Hypothalamus (tissue), 51 donors: ENCODE measurements at places on chromosomes 4 and X.

DNA sequence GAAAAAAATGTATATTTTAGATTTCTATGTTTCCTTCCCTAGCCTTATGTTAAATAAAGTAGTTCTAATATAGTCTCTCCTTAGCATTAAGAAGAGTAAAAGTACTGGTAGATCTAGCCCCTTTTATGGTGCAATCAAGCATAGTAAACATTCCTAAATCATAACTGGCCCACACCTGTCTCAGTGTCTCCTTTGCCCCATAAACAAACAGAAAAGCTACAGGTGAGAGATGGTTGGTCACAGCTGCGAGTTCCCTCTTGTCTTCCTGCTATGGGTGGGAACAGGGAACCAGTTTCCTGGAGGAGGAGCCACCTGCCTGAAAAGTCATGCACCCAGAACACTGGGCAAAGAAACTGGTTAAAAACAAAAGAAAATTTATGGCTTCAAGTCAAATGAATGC lies 16.6 kb downstream of the SOWAHB start:
- no peak for DNase-seq

DNA sequence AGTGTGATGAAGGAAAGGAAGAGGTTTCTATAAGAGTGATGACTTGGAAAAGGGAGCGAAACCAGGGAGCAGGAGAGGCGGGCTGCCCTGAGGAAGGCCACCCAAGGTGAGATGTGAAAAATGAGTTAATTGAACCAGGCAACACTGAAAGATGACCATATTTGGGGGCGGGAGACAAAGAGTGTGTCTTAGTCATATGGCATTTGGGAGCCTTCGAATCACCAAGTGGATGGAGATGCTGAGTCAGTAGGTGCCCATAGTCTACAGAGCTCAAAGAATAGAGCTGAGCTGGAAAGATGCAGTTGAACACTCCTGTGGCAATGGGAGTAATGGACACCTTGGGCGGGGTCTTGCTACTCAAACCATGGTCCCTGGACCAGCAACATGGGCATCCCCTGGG lies 8.3 kb upstream of the TLR8 start:
- DNase-seq: no peak

DNA sequence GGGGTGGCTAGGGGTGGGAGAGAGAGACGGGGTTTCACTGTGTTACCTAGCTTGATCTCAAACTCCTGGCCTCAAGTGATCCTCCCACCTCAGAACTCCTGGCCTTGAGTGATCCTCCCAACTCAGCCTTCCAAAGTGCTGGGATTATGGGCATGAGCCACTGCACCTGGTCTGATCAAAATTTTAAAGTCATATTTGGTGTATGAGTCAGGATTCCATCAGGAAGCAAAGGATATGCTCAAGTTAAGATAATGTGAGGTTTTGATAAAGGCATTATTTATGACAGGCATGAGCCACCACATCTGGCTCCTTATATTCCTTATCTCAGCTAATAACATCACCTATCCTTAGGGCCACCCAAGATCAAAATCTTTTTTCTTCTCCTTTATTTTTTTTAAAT lies 182.0 kb downstream of the SLC4A4 start:
- DNase-seq: no peak

DNA sequence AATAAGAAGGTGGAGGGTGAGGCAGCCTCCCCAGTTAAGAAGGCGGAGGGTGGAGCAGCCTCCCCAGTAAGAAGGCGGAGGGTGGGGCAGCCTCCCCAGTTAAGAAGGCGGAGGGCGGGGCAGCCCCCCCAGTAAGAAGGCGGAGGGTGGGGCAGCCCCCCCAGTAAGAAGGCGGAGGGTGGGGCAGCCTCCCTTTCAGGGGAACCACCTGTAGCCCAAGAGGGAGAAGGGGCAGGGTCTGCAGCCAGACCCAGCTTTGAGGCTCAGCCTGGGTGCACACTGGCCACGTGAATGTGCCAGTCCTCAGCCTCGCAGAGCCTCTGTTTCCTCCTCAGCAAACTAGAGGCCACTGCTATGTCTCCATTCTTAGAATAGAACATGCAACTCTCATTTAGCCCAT lies 52.6 kb downstream of the HMX1 start:
- no peak for DNase-seq

DNA sequence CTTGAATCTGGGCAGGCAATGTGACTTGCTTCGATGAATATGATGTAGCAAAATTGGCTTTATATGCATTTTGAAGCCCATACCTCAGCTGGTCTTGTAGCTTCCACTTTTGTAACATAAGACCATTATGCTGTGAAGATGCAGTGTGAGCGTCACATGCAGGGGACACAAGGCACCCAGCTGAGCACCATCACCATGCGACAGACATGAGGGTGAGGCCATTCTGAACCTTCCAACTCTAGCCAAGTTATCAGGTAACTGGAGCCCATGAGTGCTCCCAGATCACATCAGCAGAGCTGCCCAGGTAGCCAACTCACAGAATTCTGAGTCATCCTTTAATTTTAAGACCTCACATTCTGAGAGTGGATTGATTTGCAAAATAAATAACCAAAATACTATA lies 705.9 kb downstream of the FSTL5 start:
- DNase-seq: no peak

- DNase-seq: no peak
Observed at GRCh38 chr4:144578681-144579080, 67.3 kb upstream of the HHIP start.

- DNase-seq: no peak
Observed at GRCh38 chr4:10500776-10501175, 43.5 kb upstream of the ZNF518B start.

GRCh38 chr4:184748251-184748652 lies 14.4 kb upstream of the CENPU start:
- no peak for DNase-seq

DNA sequence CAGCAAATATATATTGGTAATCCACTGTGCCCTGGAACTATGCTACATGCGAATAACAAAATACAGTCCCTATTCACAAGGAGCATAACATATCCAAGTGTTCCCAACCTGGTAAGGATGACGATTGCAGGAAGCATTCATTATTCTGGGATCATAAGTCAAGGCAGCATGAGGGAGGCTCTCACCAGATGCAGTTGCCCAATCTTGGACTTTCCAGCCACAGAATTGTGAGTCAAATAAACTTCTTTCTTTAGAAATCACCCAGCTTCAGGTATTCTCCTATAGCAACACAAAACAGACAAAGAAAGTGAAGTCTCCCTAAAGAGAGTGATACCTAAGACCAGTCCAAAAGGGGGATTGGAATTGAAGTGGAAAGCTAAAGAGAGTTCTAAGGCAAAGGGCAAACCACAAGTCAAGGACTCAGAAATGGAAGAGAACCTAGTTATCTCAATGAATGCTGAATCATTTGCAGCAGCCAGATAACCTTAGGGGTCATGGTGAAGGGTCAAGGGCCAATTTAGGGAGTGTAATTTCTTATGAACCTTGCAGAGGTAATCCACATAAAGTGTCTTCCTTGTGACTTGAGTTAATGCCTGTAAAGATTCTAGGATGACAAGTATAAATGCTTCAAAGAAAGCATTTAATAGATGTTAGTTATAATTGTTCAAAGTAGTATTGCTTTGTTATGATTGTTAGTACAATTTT lies 103.1 kb upstream of the PCDH7 start:
- no peak for DNase-seq

- DNase-seq: no peak
Observed at GRCh38 chr4:96352051-96352517, 512.2 kb downstream of the PDHA2 start.

GRCh38 chr4:177937041-177937440 lies 494.8 kb upstream of the AGA start:
- no peak for DNase-seq

DNA sequence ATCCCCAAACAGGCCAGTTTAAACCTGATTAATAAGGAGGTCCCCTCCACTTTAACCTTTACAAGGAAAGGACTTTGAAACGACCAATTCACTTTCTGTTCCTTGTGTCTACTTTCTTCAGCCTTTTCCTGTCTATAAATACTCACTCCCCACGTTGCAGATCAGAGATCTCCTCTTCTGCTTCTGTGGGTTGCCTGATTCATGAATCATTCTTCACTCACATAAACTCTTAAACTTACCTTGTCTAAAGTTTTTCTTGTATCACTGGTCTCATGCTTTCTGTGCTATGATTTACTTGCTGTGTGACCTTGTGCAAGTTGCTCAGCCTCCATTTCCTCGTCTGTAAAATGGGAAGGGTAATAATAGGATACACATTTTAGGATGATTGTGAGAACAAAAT lies 236.1 kb downstream of the QDPR start:
- DNase-seq: no peak

DNA sequence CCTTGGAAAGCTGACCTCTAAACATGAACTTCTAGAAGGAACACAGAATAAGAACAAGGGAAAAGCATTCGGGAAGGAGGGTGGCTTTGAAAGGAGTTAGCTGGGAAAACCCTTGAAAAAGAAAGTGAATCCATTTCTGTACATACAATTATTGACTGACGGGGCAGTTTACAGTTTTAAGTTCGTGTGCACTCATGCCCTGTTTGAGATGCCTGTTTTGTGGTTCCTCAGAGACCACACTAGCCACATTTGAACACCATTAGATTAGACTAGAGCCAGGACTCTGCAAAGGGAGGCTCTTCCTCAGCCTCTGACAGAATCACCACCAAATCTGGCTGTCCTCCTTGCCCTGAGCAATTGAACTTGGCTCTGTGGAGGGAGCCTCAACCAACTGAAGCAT lies 158.3 kb downstream of the PALLD start:
- DNase-seq: no peak

- DNase-seq: no peak
Observed at GRCh38 chr4:168572002-168572401, 75.2 kb downstream of the PALLD start.

- DNase-seq: no peak
Observed at GRCh38 chr4:1989533-1990347, 19.0 kb downstream of the NELFA start.

DNA sequence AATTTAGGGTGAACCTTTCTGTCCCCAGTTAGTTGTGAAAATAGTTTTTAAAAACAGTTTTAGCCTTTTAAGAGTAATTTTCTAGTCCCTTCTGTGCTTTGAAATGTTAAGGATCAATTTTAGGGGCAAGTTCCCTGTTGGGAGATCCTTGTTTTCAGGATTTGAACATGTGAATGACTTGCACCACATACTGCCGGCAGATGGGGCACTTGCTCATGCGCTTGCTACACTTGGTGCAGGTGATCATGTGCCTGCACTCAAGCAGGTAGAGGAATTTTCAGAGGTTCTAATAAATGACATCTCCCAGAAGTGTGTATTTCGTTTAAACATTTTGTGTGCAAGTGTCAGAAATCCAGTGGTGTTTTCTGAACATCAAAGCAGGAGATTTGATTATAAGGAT lies 195.9 kb downstream of the CHM start:
- DNase-seq: no peak

GRCh38 chr4:110415478-110415877 lies 60.5 kb upstream of the ENPEP start:
- DNase-seq: no peak

- DNase-seq: no peak
Observed at GRCh38 chrX:102832661-102833060, 104.4 kb upstream of the RAB40AL start.

DNA sequence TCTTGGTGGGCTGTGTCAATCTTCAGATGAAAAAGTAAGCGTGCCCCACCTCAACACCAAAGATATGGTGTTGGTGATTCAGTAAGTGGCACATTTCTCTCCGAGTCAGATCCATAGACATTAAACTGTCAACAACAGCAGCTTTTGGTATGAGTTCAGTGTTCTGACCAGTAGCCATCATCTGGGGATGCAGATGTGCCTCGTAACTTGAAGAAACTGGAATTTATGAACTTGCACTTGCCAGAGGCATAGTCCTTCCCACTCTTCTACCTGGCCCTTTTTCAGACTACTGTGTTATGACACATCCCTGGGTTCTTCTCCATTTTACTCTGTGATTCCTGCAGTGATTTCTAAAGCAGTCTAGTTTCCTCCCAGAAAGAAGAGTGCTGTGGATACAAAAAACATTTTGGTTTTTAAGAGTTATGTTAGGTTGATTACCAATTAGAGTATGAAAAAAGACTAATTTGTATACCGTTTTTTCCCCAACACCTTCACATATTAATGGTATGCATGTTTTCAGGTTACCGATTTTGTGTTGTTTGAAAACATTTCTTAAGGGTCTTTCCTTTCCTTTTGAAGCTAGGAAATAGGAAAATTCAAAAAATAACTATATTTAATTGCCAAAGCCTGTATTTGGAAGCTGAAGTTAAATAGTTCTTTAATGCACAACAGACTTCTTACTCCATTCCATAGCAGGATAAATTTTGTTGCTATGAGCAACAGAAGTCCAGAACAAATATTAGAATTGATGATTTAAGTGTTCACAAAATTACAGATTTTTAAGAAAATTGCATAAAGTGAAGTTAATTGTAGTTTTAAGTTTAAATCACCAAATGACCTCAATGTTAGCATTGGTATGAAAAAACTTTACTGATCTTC lies 39.3 kb downstream of the NUDT6 start:
- no peak for DNase-seq

- no peak for DNase-seq
Observed at GRCh38 chr4:105520819-105521790, 31.3 kb upstream of the ARHGEF38 start.

DNA sequence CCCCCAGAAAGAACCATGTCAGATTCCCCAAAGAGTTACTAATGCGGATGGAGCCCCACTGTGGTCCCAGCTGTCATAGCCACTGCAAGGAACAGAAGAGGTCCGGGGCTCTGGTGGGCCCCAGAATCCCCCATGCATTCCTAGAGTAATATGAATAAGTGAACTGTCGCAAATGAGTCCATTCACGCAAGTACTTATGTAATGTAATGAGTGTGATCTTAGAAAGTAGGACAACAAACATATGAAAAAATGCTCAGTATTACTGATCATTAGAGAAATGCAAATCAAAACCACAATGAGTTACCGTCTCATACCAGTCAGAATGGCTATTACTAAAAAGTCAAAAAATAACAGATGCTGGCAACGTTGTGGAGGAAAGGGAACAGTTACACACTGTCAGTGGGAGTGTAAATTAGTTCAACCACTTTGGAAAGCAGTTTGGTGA lies 141.5 kb upstream of the RBPJ start:
- no peak for DNase-seq

DNA sequence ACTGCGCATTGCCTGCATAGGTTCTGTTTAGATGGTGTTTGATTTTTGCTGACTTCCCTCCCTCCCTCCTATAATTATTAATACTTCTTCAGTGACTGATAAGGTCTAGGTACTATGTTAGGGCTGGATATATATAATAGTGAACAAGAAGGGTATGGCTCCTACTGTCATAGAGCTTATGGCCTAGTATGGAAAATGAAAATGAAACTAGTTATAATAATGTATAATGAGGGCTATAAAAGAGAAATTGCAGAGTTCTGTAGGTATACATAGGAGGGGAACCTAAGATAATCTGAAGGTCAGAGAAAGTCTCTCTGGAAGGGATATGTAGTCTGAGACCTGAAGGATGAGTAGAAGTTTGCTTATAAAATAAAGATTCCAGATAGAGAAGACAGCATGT lies 102.1 kb downstream of the DCK start:
- DNase-seq: no peak

- DNase-seq: no peak
Observed at GRCh38 chr4:35700663-35701062, 543.7 kb downstream of the ARAP2 start.

GRCh38 chr4:173500841-173501591 lies 29.0 kb downstream of the HAND2 start:
- no peak for DNase-seq

- no peak for DNase-seq
Observed at GRCh38 chr4:1716065-1716945, 4.2 kb upstream of the SLBP start.
